Stimulated activated CD4-positive, alpha-beta T cell treated with anti-CD3 and anti-CD28 coated beads, Interleukin-12 subunit alpha, Interleukin-12 subunit beta, amount 100 ng/mL, for 4 hours (primary cell): ENCODE measurements at places on chromosomes 5 and 9.

DNA sequence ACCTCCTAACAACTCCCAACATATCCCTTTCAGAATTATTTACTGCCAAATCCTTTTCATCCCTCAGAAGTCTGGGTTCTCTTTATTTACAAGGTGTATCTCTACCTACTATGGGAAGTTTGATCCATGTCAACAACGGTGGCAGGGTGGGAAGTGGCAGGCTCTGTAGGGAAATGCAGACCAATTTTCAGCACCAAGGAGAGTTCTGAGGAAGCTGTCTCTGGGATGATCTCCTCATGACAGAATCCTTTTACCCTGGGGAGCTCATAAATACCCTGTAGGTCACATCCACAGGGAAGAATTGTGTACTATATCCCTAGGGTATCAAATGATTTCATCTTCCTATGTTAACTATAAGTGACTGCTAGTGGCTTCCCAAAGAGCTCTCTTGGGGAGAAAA is 107.8 kb upstream of the NEK6 start:
- DNase-seq: no peak

- no peak for DNase-seq
Observed at GRCh38 chr9:113493203-113493520, 29.6 kb downstream of the RGS3 start.

- no peak for DNase-seq
Observed at GRCh38 chr5:113336975-113337374, 97.8 kb downstream of the TSSK1B start.

GRCh38 chr9:22342491-22343217 is 104.0 kb upstream of the DMRTA1 start:
- no peak for DNase-seq
